ENCODE measurements at places on chromosomes 1 and 21.

GRCh38 chr1:205236526-205236925, 8.8 kb downstream of the TMCC2 start:
- DNase-seq: no peak

GRCh38 chr1:19971664-19972063, 7.8 kb downstream of the PLA2G2A start:
- no peak for DNase-seq

DNA sequence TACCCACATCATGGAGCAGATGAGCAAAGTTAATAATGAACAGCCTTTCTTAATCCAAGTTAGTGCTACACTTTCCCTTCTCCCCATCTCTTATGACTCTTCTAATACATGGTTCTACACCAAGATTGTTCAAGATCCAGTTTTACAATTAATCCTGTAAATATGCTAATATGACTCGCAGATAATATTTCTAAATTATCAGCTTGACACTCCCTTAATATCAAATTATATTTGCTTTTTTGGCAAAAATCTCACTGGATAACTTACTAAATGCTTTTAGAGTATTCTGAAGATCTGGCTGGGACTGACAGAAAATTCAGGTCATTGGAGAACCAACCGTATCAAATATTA, 24.4 kb upstream of the CR1L start:
- DNase-seq: no peak

DNA sequence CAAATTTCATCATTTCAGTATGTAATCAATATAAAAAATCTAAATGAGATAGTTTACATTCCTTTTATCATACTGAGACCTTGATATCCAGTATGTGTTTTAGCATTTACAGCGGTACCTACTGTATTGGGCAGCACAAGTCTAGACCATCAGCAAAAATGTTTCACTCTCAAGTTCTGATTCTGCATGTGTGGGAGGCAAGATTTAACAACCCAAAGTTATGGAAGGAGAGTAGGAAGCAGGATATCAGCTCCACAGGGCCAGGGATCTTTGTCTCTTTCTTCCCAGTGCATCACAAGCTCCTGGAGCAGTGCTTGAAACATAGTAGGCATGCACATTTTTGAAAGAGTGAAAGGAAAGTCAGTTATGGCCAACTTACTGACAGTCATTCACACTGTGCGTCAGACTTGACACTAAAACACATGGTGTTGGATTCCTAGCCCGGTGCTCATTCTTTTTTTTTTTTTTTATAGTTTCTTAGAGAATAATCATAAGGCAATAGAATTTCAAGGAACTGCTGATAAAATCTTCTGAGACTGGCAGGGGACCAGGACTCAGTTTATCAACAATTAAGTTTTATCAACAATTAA, 6.1 kb downstream of the TENT5C start:
- DNase-seq: peak; percentile 19

DNA sequence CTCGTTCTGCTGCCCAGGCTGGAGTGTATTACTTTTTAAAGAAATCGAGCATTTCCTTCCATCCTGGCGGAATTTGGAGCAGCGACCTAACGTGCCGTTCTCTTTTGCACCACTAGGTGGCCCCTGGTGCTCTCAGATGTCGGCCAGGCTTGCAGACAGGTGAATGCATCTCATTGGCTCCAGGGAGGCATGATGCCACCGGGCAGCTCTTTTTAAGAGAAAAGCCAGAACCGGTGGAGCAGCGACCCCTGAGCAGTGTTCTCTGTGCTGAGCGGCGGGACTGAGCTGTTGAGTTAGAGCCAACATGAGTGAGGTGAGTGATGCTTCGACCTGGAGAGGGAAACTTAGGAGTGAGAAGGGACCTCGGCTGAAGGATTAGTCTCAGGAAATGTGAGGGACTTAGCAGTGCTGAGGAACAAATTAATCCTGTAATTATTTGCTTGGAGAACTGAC, at the start of gene PCP4:
Gene PCP4 (plus strand): TSS at position 241 of the 453 bp plus-strand sequence. CDS start 64 bp downstream, at position 305.
- DNase-seq: peak; percentile 56

GRCh38 chr1:167439301-167439988, 78.9 kb downstream of the CD247 start:
- peak; percentile 48 for DNase-seq

DNA sequence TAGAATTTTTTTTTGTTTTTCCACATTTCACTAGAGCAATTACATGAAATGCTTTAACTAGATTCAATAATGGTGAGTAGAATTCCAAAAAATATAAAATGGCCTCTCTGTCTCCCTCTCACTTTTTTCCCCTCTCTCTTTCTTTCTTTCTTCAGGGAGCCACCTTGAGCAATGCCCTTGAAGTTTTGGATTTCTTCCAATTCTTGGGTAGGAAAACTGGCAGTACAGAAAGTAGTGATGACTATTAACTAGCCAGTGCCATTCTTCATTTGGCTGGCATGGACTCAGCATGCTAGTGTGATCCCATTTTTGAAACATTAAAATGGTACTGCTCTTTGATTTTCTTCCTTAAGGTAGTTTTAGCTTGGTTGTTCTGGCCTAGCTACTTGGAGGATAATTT, 4.5 kb upstream of the FNBP1L start:
- no peak for DNase-seq

DNA sequence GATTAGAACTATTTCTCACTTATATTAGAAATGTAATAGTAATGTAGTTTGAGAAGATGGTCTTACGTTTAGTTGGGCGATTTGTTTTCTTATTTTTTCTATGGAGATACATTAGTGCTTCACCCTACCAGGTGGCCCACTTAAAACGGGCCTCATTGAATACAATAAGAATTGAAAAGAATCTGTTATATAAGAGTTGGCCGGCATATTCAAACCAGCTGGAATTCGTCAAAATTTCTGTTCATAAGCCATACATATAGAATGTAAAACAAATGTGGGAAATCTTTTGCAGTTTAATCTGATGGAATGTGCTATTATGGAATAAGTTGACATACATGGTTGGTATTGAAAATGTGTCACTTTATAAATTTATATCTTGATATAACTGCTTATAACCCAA, 96.4 kb upstream of the C1orf105 start:
- no peak for DNase-seq

DNA sequence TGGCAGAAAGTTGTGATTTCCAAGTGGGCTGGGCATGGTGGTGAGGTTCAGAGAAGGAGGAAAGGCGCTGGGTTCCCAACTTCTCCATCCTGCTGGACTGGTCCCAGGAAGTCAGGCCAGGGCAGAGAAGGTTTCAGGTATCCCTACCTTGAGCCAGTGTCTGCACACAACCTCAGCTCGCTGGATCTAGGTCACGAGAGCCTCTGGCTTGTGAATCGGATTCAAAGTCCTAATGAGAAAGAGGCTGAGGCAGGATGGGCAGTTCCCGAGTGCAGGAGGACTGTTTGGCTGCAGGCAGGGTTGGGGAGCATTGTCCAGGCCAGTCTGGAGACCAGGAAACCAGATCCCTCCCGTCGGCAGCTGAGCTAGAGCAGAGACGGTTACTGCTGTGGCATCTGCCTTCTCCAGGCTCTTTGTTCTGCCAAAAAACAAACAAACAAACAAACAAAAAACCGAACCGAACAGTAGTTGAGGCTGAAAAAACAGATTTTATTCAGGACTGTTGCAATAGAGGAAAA, 19.5 kb upstream of the IGSF21 start:
- no peak for DNase-seq

- DNase-seq: no peak
These were observed 504.5 kb downstream of the LMO4 start for GRCh38 chr1:87833166-87833565.

GRCh38 chr1:101174722-101175121, 62.1 kb upstream of the S1PR1 start:
- no peak for DNase-seq

DNA sequence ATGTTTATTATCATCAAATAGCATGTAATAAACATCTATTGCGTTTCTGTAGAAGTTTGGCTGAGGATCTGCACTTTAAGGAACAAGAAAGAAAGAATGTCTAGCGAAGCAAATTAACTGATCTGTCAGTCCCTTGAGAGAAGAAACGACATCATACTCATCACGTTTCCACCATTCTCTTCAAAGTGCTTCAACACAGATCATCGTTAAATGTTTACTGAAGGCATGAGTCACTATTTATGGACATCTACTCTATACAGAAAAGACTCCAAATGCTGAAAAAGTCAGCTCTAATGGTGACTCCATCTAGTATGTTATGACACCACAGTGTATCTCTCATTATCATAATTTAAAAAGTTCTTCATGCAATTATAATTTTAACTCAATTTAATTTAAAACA, 369.1 kb downstream of the RGS7 start:
- no peak for DNase-seq

DNA sequence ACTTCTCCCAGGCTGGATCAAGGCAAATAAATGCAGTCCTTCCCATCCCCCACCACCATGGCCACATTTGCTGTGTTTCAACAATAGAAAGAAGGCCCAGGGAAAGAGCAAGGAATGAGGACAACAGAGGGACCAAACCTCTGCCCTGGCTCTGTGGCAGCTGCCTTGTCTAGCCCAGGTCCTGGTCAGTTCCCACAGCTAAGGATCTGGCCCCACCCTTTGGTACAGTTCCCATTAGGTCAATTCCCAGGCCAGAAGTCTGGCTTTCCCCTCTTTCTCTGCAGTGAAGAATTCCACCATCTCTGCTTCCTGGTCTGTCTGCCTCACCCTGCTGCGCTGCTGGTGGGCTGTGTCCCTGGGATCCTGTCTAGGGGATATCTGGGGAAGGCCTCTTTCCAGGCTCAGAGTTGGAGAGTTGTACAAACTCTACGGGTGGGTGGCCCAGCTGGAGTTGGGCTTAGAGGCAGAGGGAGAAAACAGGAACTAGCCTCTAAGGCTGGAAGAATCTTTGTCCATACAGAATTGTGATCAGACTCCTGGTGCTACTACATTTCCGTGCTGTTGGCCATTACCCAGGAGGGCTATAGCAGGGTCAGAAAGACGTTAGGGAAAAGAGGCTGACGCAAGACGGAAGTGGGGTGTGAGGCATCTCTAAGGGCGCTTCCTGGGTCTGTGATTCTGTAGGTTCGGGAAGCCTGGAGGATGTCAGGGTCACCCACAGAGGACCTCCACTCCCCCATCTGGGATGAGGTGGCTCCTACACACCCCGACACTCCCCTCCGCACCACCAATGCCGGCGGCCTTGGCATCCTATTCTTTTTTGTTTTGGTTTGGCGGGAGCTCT, 953 bp upstream of the NDUFS2 start:
- peak; percentile 68 for DNase-seq

DNA sequence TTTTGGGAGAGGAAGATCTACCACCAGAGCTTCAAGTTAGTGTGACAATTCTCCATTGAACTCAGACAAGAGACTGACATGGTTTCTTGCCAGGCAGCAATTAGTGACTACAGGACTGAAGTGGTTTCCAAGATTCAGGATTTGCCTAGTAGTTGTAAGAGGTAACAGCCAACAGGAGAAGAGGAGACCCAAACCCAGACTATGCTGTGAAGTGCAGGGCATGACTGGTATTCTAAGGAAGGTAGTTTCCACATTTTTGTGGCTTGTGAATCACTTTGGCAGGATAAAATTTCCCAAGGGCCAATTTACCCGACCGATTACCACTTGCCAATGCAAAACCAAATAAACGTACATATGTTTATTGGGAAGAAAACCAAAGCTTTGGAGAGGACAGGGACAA, 14.7 kb upstream of the RAP1A start:
- no peak for DNase-seq

DNA sequence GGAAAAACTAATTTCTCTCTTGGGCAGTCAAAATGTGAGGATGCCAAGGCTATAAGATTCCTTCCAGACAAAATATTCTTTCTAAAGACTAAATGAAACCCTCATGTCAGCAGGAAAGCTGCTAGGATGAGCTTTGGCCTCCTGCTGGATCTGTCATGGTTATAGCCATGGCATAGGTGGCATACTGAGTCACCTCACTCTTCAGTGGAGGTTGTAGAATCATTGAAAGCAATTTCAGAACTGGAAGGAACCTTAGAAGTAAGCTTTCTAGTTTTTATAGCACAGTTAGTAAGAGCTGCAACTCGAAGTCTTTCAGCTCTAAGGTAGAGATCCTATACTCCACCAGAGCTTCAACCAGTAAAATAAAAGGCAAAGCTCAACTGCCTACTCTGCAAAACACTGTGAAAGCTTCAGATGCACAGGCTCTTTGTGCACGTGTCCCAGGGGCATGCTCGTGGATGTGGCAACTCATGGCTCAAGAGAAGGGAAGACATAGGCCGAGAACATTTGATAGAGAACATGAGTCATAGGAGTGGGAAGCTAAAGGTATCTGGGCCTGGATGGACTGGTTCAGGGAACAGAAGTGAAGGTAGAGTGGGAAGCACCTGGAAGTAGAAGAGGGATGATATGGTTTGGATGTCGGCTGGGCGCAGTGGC, 5.8 kb downstream of the AVPR1B start:
- DNase-seq: no peak

- DNase-seq: peak; percentile 37
These were observed at the start of gene S100A14 for GRCh38 chr1:153616144-153616916. TSS of gene S100A14 (minus strand) at chr1:153616325. CDS start at chr1:153615858, 467 bp downstream.

GRCh38 chr1:84997667-84998600, 1.0 kb upstream of the MCOLN2 start:
- DNase-seq: peak; percentile 15

GRCh38 chr1:41745022-41745421, 173.7 kb downstream of the HIVEP3 start:
- no peak for DNase-seq

GRCh38 chr1:104322131-104322530, 572.4 kb downstream of the AMY1C start:
- no peak for DNase-seq

- no peak for DNase-seq
These were observed 79.5 kb downstream of the NRIP1 start for GRCh38 chr21:14985306-14985705.

- DNase-seq: peak; percentile 70
These were observed 210.3 kb downstream of the TOMM20 start for GRCh38 chr1:234918181-234918841.

GRCh38 chr21:39326607-39327307, 13.3 kb upstream of the BRWD1 start:
- no peak for DNase-seq

- DNase-seq: no peak
These were observed 1.4 kb downstream of the ACADM start for GRCh38 chr1:75725861-75726361.

- no peak for DNase-seq
These were observed 726.2 kb downstream of the USP25 start for GRCh38 chr21:16455978-16456377.

- DNase-seq: peak; percentile 71
These were observed 98.6 kb upstream of the SPATA6 start for GRCh38 chr1:48570568-48570967.

- DNase-seq: peak; percentile 44
These were observed 199.6 kb downstream of the PDE4B start for GRCh38 chr1:65992165-65992821.

GRCh38 chr21:43206231-43207042, 37.6 kb downstream of the CRYAA start:
- DNase-seq: no peak

- DNase-seq: no peak
These were observed 120.4 kb downstream of the KCNH1 start for GRCh38 chr1:211013346-211014240.

DNA sequence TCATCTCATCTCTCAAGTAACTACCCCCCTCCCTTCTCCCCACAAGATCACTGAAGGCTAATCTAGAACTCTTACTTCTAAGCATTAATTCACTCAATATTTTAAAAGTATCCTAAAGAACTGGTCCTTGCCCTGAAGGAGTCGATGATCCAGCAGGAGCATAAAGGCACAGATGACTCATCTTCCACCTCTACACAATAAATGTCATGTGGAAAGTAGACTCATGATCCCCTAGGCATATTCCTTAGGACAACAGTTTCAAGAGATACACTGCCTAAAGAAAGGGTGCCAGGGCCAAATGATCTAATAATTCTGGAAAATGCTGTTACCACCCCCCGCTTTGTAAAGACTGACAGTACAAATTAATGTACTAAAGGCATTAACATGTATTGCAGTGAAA, 85.8 kb upstream of the DIRAS3 start:
- no peak for DNase-seq

- DNase-seq: peak; percentile 57
These were observed at the start of gene CFH for GRCh38 chr1:196651637-196652215. TSS of gene CFH (plus strand) at chr1:196652043. CDS start at chr1:196652118, 75 bp downstream.
